ENCODE measurements at places on chromosomes 4 and X.

GRCh38 chr4:173333658-173334084 is 487 bp downstream of the HMGB2 start:
- DNase-seq, result no peak

GRCh38 chr4:121738780-121739535 is 26.0 kb downstream of the SMIM43 start:
- peak; percentile 60 for DNase-seq

DNA sequence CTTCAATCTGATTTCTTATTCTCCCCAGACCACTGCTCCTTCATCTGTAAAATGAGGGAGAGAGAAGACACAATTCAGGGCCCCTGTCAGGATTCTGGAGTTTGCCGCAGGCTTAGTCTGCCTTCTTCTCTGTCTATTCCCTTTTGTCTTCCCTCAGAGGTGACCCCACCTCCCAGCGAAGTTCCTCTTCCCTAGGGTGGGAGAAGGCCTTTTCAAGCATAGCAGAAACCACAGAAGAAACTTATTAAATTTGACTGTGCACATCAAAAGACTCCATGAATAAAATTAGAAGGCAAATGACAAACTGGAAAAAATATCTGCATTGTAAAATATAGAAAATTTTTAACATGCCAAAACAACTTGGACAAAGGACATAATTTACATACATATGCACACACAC is 148.8 kb downstream of the HNRNPD start:
- no peak for DNase-seq

GRCh38 chr4:105666693-105667092 is 41.8 kb downstream of the INTS12 start:
- no peak for DNase-seq

GRCh38 chr4:69092190-69092589 is 4.1 kb upstream of the UGT2B7 start:
- DNase-seq, result no peak

- no peak for DNase-seq
Measured at GRCh38 chrX:17359500-17359899, 15.5 kb upstream of the NHS start.
